Stimulated activated CD4-positive, alpha-beta T cell treated with anti-CD3 and anti-CD28 coated beads, TNF-alpha, amount 100 ng/mL, for 48 hours (primary cell): ENCODE measurements at places on chromosomes 3 and 15.

DNA sequence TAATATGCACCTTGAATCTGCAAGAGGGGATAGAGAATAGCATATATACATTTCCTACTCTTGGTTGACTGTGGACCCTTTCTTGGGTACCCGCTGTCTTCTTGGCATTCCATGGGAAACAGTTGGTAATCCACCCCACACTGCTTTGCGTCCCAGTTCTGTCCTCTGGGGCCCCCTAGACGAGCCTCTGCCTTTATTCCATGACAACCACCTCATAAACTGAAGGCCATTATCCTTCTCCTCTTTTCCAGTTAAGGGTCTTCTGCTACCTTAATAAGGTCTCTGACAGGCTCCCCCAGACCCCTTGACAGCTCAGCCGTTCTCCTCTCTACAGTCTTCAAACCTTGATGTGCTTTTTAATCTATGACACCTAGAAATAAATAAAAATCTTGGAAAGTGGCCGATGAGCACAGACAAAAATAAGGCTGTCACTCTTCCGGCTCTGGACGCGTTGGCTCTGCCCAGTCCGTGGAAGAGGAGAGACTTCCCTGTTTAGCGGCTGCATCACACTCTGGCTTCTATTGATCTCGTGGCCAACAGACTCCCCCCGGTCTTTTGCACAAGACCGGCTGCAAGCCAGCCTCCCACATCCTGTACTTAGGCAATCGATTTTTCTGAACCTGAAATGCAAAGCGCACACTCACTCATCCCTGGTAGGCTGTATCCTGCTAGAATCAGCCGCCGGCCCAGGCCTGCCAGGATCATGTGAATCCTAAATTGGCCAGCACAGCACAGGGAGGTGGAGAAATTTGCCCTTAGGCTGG is 251.0 kb upstream of the TLE3 start:
- no peak for DNase-seq

DNA sequence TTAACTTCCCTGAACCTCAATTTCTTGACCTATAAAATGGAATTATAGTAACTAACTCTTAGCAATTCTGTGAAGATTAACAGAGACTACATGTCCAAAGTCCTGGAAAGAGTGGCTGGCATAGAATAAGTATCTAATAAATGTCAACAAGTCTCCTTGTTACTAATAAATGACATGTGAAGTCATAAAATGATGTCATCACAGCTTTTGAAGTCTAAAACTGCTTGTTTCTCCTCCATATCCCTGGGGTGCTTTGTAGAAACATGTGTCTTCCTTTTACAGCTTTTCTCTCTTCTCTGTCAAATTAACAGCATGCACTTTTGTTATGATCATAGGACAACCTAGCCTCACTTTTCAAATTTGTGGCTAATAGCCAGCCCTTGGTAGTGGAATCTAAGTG is 510.2 kb downstream of the NTRK3 start:
- DNase-seq, result no peak

DNA sequence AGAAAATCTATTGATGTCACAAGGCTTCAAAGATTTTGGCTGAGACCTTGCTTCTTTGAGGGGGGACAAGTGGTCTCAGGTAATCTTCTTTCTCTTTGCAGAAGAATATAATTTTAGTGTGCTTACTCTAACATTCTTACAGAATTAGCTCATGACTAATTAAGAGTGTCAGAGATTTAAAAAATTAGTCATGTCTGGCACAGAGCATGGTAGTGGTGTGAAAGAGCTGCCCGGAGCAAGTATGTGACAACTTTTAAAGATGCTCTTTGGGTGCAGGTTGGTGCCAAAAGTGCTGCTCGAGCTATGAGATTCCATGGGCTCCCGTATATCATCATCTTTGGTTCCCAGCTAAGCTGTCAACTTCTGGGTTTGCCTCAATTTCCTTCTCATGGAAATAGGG is 31.1 kb downstream of the CYP19A1 start:
- no peak for DNase-seq

DNA sequence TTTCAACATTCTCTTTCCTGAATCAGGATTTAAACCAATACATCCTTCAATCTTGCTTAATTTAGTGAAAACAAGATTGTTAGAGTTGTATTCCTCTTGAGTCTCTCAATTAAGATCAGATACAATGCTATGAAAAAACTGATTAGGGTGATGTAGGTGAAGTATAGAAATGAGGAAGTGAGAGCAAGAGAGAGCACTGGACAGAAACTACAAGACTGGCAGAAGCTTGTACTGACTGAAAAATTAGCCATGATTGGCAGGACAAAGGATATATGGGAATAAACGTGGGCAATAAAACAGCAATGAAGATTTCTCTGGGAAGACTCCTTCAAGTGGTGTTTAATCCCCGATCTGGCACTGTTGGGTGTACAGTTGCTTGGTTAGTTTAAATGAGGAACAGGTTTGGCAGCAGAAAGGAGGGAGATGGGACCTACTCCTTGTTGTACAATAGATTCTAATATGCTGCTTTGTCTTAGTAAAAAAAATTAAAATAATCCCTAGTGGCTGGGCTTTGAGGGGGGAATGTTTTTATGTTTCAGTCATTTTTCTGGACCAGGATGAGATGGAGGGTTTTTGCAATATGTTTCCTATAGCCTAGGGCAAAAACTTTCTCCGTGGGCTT is 252.7 kb downstream of the SLC9A9 start:
- DNase-seq, result no peak

GRCh38 chr3:59508273-59508672 is 458.4 kb upstream of the CFAP20DC start:
- no peak for DNase-seq

- no peak for DNase-seq
Measured at GRCh38 chr15:91885714-91886270, 32.3 kb downstream of the SLCO3A1 start.

GRCh38 chr3:123331651-123332050 is 117.2 kb downstream of the ADCY5 start:
- DNase-seq, result no peak

- no peak for DNase-seq
Measured at GRCh38 chr15:33309602-33310276, 1.0 kb upstream of the RYR3 start.

DNA sequence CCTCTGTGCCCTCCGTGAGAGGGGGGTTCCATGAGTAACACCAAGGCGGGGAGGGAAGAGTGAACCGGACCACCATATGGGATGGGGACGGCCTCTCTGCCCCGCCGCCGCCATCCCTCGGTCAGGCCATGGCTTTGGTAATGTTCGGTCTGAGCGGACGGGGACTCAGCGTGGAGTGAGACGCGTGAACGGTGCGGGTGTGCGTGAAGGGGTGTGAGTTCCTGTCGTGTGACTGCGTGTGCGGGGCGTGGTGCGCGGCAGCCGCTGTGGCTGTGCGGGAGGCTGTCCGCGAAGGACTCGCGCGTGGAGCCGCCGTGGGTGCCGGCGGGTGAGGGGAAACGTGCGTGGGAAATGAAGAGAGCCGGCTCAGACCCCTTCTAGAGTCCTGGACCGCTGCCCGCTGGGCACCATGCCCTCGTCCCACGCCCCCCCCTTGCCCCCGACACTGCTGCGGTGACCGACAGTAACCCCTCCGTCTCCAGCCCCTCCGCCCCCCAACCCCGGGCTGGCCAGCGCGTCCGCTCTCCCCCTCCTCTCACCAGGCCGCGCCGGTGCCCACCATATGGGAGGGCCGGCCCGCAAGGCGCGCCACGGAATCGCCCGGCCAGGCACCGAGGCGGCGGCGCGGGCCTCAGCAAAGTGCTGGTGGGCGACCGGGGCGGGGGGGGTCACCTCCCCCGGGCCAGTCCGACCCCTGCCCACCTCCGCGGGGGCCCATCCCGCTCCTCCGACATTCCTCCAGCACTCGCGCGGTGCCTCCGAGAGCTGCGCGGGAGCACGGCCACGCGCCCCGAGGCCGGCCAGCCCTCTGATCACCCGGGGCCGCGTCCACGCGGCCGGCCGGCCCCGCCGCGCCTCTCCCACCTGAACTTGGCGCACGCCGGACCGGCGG is 589 bp downstream of the KLF15 start:
- no peak for DNase-seq

- DNase-seq, result no peak
Measured at GRCh38 chr3:23592961-23593931, 212.5 kb upstream of the UBE2E1 start.

- no peak for DNase-seq
Measured at GRCh38 chr15:43126356-43126755, 7.0 kb upstream of the TMEM62 start.

DNA sequence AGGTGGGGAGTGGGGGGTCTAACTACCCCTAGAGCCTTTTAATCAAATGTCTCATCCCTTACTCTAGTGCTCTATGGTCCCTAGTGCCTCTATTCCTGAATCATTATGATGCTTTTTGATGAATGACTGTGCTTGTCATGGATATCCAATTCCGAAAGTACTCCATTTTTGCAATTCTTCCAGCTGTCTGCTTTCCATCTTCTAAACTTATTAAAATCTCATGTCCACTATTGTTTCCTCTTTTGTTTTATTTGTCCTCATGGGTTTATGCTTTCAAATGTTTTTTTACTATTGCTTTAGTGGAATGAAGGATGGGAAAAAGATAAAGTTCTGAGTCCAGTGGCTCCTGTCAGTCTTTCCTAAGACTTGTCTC is 77.2 kb upstream of the KCNMB2 start:
- no peak for DNase-seq

- DNase-seq, result no peak
Measured at GRCh38 chr3:78799681-78800080, 968.1 kb downstream of the ROBO1 start.

- DNase-seq, result no peak
Measured at GRCh38 chr3:122902326-122902725, 107.5 kb downstream of the SLC49A4 start.

- DNase-seq, result no peak
Measured at GRCh38 chr3:66467996-66468735, 32.7 kb downstream of the LRIG1 start.

- no peak for DNase-seq
Measured at GRCh38 chr3:39637807-39638206, 170.3 kb downstream of the MOBP start.

DNA sequence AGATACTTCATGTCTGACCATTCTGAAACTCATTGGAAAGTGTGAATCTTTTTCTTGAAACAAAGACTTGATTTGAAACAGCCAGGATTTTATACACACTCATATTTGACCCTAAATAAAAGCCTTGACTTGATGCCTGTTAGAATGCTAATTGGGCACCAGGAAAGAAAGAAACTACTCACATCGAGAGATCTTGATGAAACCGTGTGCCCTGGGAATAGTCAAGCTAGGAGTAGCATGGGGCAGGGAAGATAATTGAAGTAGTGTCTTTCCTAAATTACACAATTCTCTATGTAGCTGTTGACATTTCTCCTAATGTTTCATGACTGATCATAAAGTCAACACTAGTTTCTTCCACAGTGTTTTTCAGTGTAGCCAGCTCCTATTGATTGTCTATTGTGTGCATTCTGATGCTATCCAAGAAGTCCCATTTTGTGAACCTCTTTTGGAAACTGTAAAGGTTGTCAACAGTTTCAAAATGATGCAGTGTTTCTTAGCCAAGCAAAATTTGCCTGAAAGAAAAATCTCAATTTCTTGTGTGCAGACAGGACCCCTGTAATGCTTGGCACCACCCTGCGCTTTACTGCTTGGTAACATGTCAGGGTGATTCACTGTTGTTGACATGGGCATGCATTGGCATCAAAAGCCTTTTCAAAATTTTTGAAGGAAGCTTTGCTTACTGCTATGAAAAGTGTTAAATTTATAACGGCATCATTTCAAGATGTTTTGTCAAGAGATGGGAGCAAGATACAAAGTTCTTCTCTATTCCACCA is 52.5 kb upstream of the OTOL1 start:
- DNase-seq, result no peak

- no peak for DNase-seq
Measured at GRCh38 chr15:51774916-51775315, 23.5 kb downstream of the TMOD2 start.

GRCh38 chr3:180947761-180948390 is 35.4 kb downstream of the FXR1 start:
- DNase-seq, result no peak

DNA sequence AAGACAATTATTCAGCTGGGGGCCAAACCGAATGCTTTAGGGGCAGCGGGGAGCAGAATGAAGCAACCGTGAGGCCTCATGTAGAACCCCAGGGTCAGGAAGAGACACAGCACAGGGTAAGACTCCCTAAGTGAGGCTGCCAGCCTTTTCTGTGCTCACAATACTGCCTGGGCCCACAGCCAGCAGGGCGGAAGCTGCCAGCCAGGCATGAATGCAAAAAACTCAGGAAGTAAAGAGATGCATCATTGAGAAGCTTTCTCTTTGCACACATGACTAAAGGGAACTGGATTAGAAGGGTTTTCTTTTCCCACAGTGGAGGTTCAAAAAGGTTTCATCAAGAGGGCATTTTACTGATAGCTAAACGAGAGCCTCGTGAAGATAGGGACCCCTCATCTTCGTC is 33.3 kb downstream of the CA12 start:
- no peak for DNase-seq

- DNase-seq, result no peak
Measured at GRCh38 chr15:27977696-27978095, 121.4 kb downstream of the OCA2 start.

GRCh38 chr3:13547591-13548371 is 1.1 kb upstream of the FBLN2 start:
- no peak for DNase-seq

- DNase-seq, result no peak
Measured at GRCh38 chr15:99562238-99562637, 3.5 kb upstream of the MEF2A start.

DNA sequence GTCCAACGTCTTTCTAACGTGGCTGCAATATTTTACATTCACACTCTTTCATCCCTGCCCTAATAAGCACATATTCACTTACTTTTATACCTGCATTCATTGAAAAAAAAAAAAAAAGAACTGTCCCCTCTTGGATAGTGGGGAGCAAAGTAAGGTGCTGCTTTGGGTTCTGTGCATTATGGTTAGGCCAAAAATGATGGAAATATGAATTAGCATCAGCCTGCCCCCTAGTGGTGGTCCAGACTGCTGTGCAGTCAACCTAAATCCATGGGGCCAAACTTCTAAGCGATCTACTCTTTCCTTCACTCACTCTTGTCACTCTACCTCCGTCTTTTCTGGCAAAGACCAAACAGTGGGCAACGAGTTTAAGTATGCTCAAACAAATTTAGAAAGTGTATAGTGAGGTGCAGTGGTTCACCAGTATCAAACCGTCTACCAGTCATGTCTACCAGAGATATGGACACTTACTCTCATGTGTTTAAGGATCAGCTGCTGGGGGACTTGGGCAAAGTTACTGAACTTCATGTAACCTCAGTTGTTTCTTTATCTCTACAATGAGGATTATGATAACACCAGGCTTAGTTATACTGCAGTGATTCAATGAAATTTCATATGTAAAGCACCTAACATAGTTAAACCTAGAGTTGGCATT is 61.5 kb upstream of the GRM7 start:
- peak; percentile 27 for DNase-seq

GRCh38 chr3:129745253-129745652 is 138.8 kb upstream of the PLXND1 start:
- DNase-seq, result no peak

DNA sequence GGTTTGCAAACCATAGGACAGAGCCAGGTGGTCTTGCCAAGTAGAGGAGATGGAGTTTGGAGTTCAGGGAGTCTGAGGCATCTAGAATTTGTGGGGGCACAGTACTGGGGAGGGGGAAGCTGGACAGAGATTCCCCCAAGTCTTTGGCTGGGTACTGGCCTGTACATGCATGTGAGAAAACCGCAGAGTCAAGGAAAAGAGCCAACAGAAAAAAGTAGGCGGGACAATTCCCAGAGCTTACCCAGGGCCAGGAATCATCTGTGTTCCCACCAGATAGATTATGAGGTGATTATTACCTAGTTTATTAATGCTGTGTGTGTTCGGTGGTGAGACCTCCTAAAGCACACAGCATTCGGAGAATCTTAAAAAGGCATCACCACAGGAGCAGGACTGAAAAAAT is 11.3 kb downstream of the LYSMD4 start:
- DNase-seq, result no peak

GRCh38 chr15:78133801-78134200 is 2.6 kb upstream of the CIB2 start:
- no peak for DNase-seq
